Activated CD4-positive, alpha-beta T cell treated with anti-CD3 and anti-CD28 coated beads for 24 hours (primary cell): ENCODE measurements at places on chromosomes 3 and 15.

GRCh38 chr3:101527906-101528305 lies 14.9 kb upstream of the SENP7 start:
- DNase-seq = no peak

GRCh38 chr15:25864966-25865365 lies 1.8 kb upstream of the ATP10A start:
- DNase-seq = no peak

DNA sequence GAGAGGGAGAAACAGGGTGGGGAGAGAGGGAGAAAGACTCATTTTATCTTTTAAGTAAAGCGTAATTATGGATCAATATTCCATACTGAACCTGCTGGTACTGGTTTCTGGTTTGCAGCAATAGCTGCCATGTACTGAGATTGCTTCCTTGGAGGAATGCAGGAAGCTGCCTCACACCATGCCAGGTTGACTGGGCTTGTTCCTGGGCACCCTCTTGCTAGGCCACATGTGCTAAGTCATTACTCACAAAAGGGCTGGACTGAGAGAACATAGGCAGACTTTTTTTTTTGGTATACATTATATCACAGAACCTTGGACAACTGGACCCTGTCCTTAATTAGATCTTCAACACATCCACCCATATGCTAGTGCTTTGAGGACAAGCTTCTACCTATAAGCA lies 193.4 kb downstream of the ZNF621 start:
- DNase-seq = no peak

GRCh38 chr3:192920411-192920810 lies 2.8 kb upstream of the MB21D2 start:
- no peak for DNase-seq

GRCh38 chr3:138284957-138285477 lies 44.6 kb downstream of the NME9 start:
- DNase-seq = no peak

- no peak for DNase-seq
Measured at GRCh38 chr3:168051070-168051469, 44.7 kb downstream of the GOLIM4 start.

DNA sequence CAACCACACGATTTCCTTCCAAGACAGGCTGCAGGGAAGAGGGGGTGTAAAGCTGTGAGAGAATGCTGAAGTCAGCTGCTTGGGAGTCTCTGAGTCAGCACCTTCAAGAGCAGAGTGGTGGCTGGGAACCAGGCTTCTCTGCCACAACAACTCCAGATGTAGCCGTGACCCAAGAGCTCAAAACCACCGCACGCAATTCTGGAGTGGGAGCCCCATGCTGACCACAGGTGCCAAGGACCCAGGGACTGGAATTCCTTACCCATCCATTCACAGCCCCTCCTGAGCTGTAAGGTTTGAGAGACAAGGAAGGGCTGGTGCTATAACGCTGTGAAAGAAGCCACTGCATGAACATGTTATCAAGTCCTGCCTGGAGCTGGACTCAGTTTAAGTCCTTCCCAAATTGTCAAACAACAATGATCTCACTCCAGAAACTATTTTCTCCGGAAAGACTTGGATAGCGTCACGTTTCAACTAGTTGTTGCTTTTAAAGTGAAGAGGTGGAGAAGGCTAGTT lies 61.4 kb downstream of the UMPS start:
- no peak for DNase-seq

- DNase-seq = no peak
Measured at GRCh38 chr3:144822671-144823070, 851.0 kb downstream of the DIPK2A start.

GRCh38 chr15:34179234-34179633 lies 30.7 kb downstream of the KATNBL1 start:
- no peak for DNase-seq

DNA sequence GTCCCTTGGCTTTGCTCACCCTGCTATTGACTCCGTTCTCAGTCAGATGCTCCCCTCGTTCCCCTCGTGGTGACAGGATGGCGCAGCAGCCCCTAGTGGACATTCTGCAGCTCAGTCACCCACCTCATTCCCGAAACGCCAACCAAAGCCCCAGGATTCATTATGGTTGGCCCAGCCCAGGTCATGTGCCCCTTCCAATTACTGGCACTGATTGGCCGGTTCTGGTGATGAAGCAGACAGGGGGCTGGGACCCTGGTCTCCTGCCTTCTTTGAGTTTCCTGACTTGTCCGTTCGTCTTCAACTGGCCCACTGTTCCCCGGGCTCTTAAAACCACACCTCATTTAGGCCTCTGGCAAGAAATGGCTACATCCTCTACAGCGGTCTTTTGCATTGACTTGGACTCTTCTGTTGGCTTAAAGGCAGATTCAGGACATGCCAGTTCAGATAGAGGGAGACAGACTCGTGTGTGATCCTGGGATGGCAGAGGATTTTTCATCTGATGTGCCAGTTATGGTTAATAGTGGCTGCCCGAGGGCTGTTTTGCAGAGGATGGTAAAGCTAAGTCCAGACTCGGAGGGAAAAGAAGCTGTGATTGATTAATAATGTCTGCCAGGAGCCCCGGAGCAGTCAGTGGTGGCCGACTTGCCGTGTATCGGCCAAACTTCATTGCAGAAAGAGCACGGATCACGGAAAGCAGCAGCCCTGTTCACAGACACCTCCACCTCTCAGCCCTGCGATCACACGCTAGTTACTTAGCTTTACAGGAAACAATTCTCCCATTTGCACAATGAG lies 37.8 kb downstream of the LSM3 start:
- no peak for DNase-seq

- no peak for DNase-seq
Measured at GRCh38 chr3:5021116-5022092, 42.2 kb downstream of the BHLHE40 start.

DNA sequence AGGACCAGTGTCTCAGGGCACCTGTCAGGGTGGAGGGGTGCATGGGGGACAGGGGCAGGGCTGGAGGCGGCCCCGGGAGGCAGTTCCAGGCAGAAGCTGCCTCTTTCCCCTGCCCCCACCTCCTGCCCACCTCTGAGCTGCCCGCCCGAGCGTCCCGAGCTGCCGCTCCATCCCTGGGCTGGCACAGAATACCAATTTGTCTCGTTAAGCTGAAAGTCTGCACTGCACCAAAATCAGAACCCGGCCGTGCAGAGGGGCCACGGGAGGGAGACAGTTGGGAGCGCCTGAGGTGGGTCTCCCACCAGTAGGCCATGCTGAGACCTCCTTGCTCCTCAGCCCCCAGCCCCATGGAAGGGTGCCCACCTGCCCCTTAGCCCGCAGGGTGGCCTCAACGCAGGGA lies 1.3 kb upstream of the ATP2B2 start:
- no peak for DNase-seq

GRCh38 chr3:111593666-111594065 lies 1.5 kb downstream of the ZBED2 start:
- DNase-seq = no peak

GRCh38 chr3:148922467-148922866 lies 57.4 kb downstream of the CPA3 start:
- no peak for DNase-seq

- DNase-seq = no peak
Measured at GRCh38 chr3:98777801-98778220, 14.7 kb downstream of the ST3GAL6 start.

GRCh38 chr15:72859017-72859756 lies 75.6 kb upstream of the ADPGK start:
- DNase-seq = no peak

GRCh38 chr15:40763801-40764628 lies at the start of gene GCHFR:
Gene GCHFR, plus strand, starts transcription at chr15:40764068. Its CDS starts 113 bp downstream, at chr15:40764181.
- no peak for DNase-seq

DNA sequence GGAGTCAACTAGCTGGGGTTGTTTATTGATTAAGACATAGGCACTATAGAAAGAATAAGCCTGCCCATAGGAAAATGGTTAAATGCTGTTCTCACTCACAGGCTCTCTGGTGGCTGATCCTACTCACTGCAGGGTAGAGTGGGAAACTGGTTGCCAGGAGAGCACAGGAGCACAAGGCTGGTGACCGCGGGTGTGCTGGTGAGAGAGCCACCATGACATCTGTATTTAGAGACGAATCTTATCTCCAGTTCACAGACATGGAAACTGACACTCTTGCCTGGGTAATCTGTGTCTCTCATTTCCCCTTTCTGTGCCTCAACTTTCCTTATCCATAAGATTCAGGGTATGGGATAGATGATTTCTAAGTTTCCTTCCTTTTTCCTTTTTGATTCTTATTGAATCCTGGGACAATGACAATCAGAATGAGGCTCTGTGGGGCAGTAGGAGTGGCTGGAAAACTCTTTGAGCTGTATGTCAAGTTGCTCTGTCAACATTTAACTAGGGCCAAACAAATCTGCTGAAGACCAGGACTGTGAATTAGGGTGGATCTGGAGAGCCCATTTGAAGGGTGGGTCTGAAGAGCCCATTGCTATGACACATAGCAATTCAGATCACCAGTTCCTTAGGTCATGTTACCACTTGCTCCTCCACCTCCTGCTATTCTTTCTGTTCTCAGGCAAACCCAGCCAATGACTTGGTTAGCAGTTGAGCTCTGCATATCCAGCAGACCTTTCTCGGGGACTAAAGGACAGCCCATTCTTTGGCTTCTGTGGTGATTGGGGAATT lies 286.1 kb upstream of the TBL1XR1 start:
- DNase-seq = no peak

GRCh38 chr15:33330931-33331330 lies 20.2 kb downstream of the RYR3 start:
- DNase-seq = no peak

DNA sequence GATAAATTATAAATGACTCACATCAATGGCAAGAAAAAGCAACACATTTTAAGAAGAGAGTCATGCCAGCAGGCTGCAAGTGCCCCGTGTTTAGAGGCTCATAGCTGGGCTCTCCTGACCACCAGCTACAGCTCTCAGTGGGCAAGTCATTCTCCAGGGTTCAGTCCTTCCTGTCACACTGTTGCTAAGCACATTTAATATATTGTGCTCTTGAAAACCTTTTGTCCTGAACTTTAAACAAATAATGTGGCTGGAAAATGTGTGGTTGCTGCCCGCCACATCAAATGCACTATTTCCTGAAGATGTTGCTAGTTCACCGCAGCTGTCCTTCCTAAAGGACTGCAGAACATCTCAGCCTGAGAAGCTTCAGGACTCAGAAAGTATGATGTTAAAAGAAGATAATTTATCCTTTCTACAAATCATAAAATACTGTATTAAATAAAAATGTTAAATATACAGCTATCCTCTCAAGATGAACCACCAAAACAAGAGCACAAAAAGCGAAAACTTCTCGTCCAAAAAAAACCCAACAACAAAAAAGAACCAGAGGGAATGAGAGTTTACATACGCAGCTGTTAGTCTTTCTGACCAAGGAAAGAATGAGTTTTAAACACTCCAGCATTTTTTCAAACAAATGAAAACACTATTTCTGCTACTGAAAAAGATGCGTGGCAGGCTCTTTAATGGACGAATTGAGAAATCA lies 951 bp downstream of the TARS3 start:
- peak; percentile 38 for DNase-seq

- DNase-seq = no peak
Measured at GRCh38 chr3:196198081-196198675, 13.0 kb downstream of the ZDHHC19 start.

- DNase-seq = no peak
Measured at GRCh38 chr15:96123630-96124187, 206.8 kb upstream of the NR2F2 start.

DNA sequence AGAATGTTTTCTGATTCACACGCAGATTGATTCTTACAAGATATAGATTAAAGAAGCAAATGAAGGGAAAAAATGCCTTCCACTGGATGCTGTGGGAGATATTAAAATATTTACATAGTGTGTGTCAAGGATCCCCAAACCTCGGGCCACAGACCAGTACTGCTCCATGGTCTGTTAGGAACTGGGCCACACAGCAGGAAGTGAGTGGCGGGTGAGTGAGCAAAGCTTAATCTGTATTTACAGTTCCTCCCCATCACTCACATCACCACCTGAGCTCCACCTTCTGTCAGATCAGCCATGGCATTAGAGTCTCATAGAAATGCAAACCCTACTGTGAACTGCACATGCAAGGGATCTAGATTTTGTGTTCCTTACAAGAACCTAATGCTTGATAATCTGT lies 552.6 kb upstream of the GOLIM4 start:
- DNase-seq = no peak

- no peak for DNase-seq
Measured at GRCh38 chr15:86645925-86646500, 566.3 kb downstream of the AGBL1 start.

GRCh38 chr15:99135194-99135593 lies 30.3 kb downstream of the SYNM start:
- DNase-seq = no peak

- DNase-seq = no peak
Measured at GRCh38 chr3:112813723-112814171, 32.9 kb downstream of the CD200R1L start.

DNA sequence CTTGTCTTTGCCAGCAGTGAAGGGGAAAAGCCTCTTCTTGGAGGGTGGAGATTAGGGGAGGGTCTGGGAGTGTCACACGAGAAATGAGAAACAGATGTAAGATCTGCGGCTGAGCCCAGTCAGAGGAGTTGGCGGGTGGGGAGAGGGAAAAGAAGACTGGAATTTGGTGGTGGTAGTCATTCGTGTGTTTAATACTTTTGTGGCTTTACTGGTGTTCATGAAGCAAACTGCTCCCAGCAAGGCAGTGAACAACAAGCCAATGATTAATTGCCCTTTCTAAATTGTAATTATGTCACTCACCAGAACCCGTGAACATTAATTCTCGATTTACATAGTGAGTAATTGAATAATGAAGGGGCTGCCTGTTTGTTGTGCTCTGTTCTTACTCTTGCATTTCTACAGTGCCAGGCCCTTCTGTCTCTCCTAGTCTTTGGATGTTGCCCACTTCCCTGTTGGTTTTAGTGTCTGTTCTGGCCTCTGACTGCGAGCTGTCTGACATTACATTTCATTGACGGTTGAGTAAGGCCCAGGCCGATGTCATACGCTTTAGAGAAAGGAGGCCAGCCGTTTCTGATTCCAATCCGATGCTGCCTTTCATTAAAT lies 78.0 kb downstream of the CHCHD6 start:
- no peak for DNase-seq

GRCh38 chr3:99373088-99373845 lies 265.1 kb upstream of the COL8A1 start:
- DNase-seq = no peak

DNA sequence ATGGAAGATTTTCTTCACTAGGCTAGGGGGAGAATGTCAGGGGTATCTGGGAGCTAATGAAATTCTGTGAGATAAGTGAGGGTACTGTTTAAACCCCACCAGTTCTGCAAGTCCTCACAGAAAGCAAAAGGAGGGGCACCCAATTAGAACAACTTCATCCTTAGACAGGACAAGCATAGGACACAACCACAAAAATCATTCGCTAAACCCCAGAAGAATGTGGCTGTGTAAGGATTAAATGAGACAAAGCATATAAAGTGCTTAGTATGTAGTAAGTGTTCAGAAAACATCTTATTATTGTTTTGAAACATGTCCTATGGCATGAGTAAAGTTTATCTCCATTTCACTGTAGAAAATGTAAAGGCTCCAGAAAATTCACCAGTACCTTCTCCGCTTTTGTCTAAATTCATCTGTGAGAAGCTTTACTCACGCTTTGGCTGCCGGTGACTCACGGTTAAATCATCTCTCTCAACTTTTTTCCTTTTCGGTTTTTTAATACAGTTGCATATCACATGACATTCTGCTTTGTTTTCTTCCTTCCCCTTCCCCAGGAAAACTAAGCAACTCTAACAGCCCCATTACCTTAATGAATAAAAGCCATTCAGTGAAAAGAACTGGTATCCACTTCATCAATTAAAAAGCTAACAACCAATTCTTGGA lies 1.7 kb downstream of the CLRN1 start:
- DNase-seq = no peak

GRCh38 chr3:182567700-182568099 lies 225.6 kb upstream of the ATP11B start:
- DNase-seq = no peak
